ENCODE measurements at places on chromosomes 7 and 10.

- DNase-seq: no peak
Observed at GRCh38 chr7:21125297-21125696, 302.6 kb upstream of the SP4 start.

DNA sequence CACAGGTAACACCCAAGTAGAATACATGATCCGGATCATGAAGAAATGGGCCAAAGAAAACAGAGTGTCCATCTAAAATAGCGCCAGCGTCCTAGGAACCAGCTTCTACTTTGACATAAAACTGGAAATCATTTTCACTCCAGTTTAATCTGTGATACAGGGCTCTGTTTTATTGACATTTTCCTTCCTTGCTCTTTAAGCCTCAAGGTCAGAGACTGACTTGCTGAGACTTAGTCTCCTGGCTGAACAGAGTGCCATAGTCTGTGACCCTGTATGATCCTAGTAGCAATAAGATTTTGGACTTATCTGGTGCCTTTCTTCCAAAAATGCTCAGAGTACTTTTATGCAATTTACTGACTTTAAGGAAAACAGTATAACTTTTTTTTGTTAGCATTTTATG is 41.7 kb upstream of the UBN2 start:
- no peak for DNase-seq

DNA sequence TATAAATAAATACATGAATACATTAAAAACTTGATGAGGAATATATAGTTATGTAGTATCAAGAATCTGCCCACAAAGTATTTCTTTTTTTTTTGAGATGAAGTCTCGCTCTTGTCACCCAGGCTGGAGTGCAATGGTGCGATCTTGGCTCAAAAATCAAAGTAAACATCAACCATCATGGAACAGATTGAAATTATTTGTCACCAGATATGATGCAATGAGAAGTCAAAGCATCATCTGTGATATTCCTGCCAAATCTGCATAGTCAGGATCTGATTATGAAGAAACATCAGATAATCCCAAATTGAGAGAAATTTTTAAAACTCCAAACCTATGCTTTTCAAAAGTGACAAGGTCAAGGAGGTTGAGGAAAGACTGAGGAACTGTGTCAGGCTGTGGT is 5.1 kb upstream of the CYP2C18 start:
- no peak for DNase-seq

- DNase-seq: no peak
Observed at GRCh38 chr7:155218276-155219153, 79.2 kb upstream of the INSIG1 start.

GRCh38 chr7:70072220-70072619 is 473.9 kb downstream of the AUTS2 start:
- no peak for DNase-seq

DNA sequence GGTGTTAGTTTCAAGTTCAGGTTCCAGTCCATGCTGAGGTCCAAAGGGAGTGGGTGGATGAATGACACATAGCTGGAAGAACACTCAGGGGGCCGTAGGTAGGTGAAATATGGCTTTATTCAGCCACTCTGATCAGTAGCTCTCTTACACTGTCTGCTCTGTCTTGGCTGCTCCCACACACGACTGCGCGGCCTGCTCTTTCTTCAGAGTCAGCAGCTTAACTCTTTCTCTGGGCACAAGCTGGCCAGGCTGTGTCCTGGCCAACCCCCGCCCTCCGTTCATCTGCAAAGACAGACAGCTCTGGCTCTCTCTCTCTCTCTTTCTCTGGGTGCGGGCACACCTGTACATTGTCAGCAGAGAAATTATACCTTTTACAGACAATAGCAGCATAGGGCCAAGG is 317.4 kb upstream of the SORCS1 start:
- no peak for DNase-seq

DNA sequence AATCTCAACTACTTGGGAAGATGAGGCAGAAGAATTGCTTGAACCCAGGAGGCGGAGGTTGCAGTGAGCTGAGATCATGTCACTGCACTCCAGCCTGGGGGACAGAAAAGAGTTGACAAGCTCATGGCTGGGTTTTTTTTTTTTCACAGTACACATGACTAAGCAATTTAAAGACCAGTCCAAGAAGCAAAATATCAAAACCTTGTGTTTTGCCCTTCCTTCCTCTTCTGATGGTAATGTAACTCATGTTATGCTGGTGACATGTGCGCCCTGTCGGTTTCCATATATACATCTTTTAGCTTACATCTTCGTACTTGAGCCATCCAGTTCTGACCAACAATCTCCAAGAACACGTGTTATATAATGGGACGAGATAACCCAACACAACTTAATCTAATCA is 237.7 kb upstream of the PLXDC2 start:
- DNase-seq: no peak

DNA sequence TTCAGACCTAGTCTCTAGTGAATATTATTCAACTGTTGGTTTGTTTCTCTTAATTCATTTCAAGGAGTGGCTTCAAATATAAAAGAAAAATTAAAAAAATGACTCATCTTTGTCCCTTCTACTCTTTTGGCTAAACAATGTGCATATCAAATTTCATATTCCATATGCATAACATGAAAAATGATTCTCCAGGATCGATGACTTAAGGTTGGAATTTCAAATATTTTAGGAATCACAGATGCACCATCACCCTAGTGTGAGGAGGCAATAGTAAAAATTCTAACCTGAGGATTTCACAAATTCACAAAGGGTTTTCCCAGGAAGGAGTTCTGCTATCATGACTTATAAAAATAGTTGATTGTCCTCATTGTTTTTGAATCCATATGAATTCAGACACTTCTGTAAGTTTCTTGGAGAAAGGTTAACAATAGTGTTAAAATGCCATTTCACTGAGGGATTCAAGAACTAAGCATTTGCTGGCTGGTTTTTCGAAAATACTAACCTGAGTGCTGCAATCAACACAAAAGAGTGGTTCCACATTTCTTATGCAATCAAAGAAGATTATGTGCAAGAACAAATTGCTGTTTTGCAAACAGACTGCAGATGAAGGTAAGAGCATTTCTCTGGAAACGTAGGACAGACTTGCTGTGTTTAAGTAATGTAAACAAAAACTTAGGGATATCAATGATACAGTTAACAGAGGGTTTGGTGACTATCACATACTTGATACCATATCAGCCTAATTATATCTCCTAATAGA is 547.5 kb upstream of the LRRTM3 start:
- no peak for DNase-seq
